ENCODE measurements at places on chromosomes 3 and 15.

- DNase-seq: no peak
Observed at GRCh38 chr15:90576711-90577389, 47.1 kb downstream of the CRTC3 start.

DNA sequence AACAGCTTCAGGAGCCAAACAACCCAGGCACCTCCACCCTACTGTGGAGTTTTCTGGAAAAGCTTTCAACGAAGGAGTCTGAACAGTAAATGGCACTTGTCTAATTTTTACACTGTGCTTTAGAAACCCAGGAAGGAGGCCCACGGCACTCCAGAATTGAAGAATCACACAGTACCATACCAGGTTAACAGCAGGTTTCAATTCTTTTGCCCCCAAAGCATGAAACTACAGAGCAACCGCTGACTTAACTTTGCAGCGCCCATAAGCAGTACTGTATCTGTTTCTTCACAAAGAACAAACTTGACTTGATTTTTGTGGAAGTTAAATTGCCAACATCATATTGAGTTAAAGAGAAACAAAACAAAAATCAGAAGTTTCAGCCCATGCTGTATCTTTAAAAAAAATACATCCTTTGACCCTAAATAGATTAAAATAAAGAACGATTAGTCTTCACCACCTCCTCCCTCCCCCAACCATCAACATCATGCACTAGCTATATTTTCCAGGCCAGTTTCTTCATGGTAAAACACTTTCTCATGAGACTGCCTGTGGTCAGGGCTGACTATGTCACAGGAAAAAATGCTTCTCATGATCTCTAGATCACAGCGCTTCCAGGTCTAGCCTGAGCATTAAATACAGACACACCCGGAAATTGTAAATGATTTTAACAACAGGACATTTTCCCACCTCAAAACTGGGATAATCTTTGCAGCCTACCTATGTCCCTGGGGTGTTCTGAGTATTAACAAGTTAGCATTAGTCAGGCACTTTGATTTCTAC is 456.3 kb downstream of the FOXP1 start:
- peak; percentile 35 for DNase-seq

- DNase-seq: no peak
Observed at GRCh38 chr3:65493938-65494337, 544.8 kb downstream of the MAGI1 start.

GRCh38 chr3:28212681-28213080 is 28.7 kb upstream of the CMC1 start:
- no peak for DNase-seq
